Stimulated activated CD4-positive, alpha-beta T cell treated with anti-CD3 and anti-CD28 coated beads, Interleukin-2, amount 100 ng/mL, for 48 hours (primary cell): ENCODE measurements at places on chromosomes 1 and 21.

DNA sequence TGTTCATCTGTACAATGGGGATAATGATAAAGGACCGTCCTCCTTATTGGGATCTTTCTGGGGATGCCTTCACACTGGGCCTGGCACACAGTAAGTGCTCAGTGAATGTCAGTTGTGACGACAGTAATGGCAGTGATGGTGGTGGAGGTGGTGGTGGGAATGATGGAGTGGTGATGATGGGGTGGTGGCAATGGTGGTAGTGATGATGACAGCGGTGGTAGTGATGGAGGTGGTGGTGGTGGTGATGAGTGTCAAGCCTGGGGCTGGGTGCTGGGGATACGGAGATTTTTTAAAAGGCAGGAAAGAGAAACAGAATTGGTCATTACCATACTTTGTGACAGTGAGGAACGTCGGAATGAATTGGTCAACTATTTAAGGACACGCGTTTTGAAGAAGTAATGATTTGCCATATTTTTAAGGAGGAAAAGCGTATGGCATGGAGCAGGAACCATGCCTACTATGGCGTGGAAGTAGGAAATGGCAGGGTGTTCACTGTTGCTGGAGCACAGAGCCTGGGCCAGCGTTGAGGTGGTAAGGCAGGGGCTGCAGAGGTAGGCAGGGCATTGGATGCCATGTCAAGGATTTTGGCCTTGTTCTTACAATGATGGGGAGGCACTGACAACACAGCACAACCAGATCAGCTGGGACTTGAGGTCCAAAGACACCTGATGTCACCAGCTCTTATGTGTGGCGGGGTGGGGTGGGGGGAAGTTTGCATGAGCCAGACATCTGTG is 128.7 kb downstream of the ACTL8 start:
- no peak for DNase-seq

DNA sequence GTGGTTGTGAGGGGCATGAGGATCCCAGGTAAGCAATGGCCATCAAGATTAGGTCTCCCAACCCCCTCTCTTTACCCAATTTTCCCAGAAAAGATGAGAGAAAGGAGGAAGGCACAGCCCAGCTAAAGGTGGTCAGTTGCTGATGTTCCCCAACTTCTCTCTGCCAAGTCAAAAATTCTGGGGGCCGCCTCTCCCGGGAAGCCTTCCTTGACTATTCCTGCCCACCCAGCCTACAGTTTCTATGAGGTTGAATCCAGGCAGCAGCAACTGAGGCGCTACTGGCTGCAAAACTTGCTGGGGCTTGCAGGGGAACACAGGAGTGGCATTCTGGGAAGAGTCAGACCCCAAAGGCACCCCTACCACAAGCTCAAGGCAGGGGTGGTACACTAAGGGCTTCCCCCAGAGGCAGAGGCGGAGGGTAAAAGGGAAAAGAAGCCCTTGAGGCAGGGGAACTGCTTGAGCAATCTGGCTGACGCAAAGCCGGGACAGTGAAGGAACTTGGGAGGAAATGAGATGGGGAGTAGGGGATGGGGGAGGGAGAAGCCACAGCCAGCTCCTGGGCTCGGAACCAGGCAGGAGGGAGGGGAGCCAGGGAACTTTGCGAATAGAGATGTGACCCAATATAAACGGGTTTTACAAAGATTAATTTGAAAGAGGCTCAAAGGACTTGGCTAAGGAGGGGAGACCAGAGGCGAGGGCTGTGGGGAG is 31.2 kb downstream of the SDC3 start:
- DNase-seq, result no peak

DNA sequence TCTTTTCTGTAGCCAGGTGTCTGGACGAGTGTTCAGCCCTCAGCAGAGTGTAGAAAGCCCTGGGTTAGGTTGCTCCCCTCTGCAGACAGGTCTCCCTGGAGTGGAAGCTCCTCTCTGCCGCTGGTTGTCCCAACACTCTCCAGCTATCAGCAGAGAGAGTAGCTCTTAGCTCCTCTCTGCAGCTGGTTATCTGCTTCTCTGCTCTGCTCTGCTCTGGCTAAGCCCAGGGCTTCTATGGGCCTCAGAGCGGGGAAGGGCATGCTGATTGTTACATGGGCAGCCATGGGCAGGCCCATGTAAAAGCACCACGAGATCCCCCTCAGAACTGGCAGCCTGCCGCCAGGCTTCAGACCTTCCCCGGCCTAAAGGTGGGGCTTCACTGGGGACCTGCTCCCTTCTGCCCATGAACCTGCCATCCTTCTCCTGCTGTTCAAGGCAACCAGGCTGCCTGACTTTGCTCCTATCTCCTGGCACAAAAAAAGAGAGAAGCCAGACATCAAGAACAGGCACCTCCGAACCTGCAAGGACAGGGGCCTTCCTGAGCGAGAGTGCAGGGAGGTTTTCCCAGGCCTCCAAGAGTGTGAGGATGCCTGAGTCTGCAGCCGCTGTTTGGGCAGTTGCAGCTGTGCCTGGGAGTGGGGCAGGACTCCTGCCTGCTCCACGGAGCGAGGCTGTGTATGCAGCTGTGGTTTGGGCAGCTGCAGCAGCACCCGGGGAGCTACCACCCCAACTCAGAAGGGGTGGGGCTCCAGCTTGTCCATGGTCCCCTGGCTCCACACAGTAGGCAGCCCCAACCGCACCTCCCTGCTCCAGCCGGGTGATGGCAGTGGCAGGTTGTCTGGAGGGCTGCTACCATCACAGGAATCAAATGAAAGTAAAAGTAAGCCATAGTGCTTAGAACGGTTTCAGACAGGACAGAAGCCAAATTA is 973.7 kb downstream of the LTN1 start:
- no peak for DNase-seq

- no peak for DNase-seq
These were observed 283.1 kb downstream of the LMX1A start for GRCh38 chr1:165073185-165074007.

DNA sequence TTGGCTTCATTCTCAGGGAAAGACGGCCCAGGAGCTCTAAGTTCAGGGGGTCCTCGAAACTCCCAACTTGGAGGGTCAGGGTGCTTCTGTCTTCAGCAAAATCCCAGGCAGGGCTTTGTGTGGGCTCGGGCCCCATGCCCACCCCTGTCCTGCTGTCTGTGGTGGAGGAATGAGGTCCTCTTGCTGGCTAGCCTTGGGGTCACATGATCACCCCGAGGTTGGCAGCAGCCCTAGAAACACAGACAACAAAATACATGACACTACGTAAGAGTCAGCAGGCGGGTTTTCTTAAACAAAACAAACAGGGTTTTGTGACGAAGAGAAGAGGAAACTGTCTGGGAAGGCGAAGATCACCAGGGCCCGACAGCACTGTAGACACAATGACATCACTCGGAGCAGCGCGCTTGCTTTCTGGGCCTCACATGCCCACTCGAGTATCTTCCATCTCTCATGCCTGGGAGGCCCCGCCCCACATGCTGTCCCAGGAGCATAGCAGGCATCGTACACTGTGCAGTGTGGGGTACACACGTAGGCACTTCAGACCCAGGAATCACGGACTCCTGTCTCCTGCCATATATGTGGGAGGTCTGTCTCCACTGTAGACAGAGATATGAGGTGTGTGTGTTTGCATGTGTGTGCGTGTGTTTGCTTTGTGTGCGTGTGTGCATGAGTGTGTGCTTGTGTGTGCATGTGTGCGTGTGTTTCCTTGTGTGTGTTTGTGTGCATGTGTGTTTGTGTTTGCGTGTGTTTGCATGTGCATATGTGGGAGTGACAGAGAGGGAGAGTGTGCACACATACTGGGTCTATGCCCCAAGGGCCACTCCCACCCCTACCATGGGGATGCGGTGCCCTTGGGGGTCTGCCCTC is 94.7 kb downstream of the SIK1 start:
- no peak for DNase-seq

- no peak for DNase-seq
These were observed 28.2 kb downstream of the RNF220 start for GRCh38 chr1:44433209-44433608.

DNA sequence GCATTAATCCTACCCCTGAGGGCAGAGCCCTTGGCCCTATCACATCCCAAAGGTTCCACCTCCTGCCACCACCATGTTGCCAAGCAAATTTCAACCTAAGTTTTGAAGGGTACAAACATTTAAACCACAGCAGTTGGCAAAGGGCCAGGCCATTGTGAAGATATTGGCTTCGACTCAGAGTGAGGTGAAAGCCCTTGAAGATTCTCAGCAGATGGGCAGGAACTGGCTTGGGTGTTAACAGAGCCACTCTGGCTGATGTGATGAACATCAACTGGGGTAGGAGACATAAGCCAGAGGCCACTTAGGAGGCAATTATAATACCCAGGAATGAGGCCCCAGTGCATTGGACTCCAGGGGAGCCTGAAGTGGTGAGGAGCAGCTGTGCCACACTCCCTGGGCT is 207.7 kb upstream of the KAZN start:
- DNase-seq, result no peak

GRCh38 chr1:154717528-154717924 is 109.5 kb upstream of the ADAR start:
- DNase-seq, result no peak

- no peak for DNase-seq
These were observed 27.1 kb downstream of the NEK2 start for GRCh38 chr1:211648336-211648735.

- no peak for DNase-seq
These were observed 70.6 kb downstream of the LAMC1 start for GRCh38 chr1:183093786-183094298.

GRCh38 chr21:45853703-45854342 is 127.7 kb upstream of the COL6A1 start:
- no peak for DNase-seq

- no peak for DNase-seq
These were observed 109.9 kb downstream of the IGSF21 start for GRCh38 chr1:18217398-18218043.

GRCh38 chr1:81880781-81881180 is 80.0 kb downstream of the ADGRL2 start:
- no peak for DNase-seq

DNA sequence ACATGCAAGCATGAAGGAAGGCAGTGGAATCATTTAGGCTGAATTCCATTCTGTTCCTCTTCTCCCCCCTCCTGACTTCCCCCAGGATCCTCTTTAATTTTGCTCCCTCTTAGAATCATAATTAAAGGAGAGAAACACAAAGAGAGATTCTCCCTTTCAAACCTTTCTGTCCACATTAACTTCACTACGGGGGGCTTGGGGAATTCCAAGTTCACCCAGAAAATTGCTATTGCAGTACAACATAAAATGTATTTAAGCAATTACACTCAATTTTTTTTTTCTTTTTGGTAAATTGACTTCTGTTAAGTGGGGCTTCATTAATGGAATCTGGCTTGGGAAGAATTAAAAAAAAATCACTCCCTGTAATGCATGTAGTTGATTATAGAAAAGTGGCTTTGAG is 13.4 kb upstream of the HMGB4 start:
- DNase-seq, result no peak

- no peak for DNase-seq
These were observed 111.4 kb downstream of the SIK1 start for GRCh38 chr21:43315244-43316137.

DNA sequence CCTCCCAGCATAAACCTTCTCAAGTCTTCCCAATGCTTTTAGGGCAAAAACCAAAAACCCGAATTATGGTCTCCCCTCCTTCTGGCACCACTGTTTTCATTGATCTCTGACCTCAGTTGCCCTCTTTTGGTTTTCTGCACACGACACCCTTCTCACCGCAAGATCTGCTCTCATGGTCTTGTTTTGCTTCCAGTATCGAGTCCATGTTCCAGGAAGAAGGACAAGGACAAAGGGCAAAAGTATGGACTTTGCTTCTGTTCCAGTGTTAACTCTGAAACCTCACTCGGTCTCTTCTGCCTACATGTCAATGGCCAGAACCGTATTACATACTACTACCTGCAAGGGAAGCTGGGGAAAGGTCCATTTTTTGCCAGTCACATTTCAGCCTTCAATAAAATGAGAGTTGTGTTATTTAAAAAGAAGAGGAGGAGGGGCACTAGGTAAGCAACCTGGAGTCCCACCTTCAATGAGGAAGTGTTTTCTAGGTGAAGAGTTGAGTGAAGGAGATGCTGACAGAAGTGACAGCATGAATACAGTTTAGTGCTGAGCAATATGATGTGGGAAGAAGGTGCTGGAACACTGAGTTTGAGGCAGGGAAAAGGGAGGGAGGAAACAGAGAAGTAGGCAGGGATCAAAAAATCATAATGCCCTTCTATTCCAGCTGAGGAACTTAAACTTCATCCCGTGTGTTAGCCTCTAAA is 183.4 kb downstream of the FGGY start:
- DNase-seq, result no peak

- DNase-seq, result no peak
These were observed 312.8 kb downstream of the CAMTA1 start for GRCh38 chr1:7097938-7098592.

- no peak for DNase-seq
These were observed 31.0 kb upstream of the TADA1 start for GRCh38 chr1:166907051-166907450.

DNA sequence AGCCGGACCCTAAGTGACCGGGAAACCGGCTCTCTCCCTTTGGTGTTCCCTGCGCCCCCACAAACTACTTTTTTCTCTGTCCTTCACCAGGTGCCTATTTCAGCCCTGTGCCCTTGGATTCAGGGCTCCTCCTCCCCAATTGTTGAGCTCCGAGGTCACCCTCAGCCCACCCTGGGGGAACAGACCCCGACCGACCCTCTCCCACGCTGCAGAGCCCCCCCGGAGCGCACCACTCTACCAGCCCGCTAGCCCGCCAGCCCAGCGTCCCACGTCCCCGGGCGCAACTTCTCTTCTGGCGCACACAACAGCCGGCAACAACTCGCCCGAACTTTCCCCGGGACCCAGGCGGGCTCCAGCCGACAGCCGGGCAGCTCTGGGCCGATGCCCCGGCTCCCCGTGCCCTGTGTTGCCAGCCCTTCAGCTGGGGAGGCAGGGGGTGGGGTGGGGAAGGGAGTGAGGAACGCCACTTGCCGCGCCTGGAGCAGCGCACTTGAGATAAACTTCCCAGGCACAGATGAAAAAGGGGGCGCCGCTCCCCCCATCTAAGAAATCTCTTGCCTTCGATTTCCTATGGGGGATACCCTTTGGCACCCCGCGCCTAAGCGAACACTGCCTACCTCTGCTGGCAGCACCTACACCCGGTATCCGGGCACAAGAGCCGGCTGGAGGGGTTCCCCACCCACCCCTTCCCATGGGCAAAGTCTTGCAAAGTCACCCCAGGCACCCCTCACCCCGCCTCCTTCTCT is 997 bp downstream of the CASZ1 start:
- DNase-seq, result no peak

- DNase-seq, result no peak
These were observed 214.7 kb upstream of the EDN2 start for GRCh38 chr1:41698916-41699860.

- no peak for DNase-seq
These were observed 29.1 kb upstream of the SRP9 start for GRCh38 chr1:225748529-225748928.
